ENCODE measurements at places on chromosomes 4 and X.
A peak's percentile ranks its signal among the peaks of the same experiment; 100 is the strongest.

GRCh38 chrX:1452516-1453394 lies at the start of gene ASMTL:
TSS of gene ASMTL (minus strand) at chrX:1452909. CDS start at chrX:1452840, 69 bp downstream.
- peak; percentile 100 for DNase-seq

DNA sequence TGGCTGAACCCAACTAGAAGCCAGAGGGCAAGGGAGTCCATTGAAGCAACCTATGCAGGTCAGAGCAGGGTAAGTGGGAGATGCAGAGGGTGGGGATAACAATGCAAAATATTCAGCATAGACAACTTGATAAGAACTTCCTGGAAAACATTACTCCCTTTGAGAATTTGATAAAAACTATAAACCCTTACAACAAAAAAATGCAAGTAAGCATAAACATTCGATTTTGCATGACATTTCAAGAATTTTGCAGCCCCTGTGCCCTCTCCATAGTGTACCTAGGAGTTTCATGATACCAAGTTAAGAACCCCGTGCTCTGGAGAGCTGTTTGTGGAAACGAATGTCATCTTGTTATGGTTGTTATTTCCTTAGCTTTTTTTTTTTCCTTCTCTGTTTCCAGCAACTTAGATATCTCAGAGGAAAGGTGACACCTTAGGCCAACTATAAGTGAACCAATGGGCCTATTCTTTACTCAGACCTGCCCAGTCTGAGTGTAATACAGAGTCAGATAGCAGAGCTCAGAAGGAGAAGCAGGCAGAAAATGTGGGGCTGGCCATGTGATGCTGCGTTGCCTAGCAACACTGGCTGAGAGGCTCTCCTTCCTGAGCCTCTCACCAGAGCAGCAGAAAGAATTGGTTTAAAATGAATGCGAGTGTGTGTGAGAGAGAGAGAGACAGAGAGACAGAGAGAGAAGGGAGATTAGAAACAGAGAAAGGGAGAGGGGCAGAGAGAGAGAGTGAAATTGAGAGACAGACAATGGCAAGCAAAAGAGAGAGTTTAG lies 36.7 kb upstream of the GABRQ start:
- no peak for DNase-seq

GRCh38 chr4:147749811-147750321 lies 18.0 kb downstream of the ARHGAP10 start:
- no peak for DNase-seq

DNA sequence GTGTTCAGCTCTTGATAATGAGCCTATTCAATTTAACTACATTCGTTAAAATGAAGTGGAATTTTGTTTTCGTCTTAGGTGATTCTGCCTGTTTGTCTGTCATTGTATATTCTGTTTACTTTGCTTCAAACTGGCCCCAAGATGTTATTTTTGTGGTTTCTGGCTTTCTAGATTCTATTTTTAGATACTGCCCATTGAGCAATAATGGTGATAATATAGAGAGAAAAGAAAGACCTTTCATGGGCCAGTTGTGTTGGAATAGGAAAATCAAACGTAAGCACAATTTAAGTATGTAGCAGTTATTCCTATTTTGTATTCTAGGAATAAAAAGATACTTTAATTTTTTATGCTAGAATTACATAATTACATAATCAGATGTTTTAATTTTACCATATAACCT lies 4.0 kb downstream of the CDKN2AIP start:
- no peak for DNase-seq

Measured in naive B cell (primary cell).